ENCODE measurements at places on chromosomes 6 and 20.

DNA sequence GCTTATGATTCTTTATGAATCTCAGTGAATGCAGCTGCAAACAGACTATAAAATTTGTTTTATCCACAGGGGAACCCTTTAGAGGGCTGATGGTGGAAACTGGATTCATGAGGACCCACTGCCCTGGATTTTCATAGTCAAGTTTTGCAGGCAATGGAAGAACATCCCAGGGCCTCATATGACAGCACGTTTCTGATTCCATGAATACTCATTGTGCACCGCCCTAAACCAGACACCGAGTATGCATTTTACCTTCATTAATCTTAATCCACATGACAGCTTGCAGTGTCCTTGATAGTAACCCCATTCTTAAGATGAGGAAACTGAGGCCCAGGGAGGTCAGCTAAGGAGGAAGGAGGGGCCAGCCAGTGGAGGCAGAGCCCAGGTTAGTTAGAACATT lies 270.4 kb downstream of the PREX1 start:
- no peak for DNase-seq

GRCh38 chr6:51613558-51613957 lies 473.9 kb downstream of the PKHD1 start:
- no peak for DNase-seq

- DNase-seq, result no peak
These were observed 72.2 kb downstream of the UST start for GRCh38 chr6:148818939-148819575.

- DNase-seq, result no peak
These were observed 136.0 kb upstream of the CNR1 start for GRCh38 chr6:88301888-88302768.

GRCh38 chr20:62606551-62607201 lies 35.6 kb upstream of the SLCO4A1 start:
- no peak for DNase-seq

DNA sequence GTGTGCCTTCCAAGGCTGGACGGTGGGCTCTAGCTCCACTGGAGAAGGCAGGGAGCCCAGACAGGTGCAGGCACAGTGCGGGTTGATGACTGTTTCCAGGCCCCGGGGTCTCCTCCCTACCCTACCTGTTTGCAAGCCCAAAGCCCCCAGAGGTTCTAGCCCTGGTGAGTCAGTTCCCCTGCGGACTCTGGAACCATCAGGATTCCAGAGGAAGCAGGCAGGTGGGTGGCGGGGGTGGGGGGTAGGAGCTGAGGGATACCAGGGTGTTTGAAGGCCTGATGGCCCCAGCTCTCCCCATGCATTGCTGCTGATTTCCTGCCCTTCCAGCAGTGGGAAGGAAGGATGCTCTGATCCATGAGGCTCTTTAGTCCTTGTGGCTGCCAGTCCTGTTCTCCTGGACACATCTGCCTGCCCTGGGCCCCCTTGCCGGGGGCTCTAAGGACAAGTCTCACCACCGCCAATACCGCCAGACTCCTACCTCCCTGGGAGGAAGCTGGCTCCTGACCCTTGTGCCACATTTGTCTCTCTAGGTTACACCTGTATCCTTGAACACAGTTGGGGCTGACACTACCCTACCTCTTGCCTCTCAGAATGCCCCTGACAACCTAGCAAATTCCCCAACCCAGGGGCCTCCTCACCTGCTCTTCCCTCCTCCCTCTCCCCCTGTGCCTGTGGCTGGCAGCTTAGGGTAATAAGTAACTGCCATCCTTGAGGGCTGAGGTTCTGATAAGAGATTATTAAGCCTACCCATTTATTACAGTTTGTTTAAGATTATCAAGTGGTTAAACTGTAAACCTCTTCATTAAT lies 21.7 kb downstream of the KCNK5 start:
- DNase-seq, result no peak

- DNase-seq, result no peak
These were observed 13.5 kb upstream of the TBX18 start for GRCh38 chr6:84777888-84778287.

DNA sequence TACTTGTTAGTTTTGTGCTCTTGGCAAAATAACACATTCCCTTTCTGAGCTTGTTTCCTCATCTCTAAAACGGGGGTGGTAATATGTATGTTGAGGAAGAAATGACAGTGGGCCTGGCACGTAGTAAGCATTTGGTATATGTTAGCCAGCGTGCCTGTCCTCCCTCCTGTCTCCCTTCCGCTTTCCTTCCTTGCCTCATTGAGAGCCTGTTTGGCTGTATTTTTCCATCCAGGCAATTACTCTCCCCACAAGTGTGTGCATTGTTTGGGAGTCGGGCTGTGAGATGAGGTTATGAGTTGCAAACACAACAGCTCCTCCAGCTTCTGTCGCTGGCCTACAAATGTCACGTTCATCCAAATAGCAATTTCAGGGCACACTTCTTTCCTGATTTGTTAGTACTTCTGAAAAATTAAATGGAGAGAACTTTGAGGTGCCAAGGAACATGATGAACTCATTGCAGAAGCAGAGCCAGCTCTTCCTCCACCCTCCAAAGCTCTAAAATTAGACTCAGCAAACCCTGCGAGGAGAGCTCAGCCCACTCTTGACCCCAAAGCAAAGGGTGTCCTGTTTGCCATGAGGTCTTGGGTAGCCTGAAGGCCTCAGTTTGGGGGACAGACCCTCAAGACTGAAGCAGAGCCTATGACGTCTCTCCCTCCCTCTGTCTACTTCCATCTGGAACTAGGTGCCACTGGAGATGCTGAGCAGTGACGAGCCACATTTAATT lies 50.7 kb upstream of the TOX2 start:
- DNase-seq, result no peak

GRCh38 chr6:5995949-5996713 lies 10.6 kb downstream of the NRN1 start:
- DNase-seq, result no peak

GRCh38 chr20:37864298-37864697 lies 38.6 kb upstream of the VSTM2L start:
- no peak for DNase-seq

- no peak for DNase-seq
These were observed 17.3 kb downstream of the FARS2 start for GRCh38 chr6:5278565-5279120.

DNA sequence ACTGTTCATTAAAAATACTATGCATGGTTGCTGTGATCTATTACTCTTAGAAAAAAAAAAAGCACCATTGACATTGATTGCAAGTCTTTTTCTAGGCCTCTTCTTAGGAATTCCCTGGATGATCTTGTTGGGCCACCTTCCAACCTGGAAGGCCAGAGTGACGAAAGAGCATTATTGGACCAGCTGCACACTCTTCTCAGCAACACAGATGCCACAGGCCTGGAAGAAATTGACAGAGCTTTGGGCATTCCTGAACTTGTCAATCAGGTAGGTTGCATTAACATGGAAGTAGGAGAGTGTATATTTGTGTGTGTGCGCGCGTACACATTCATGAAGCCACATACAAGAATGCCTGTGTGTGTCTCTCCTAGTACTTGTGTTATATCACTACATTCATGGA lies 140.4 kb downstream of the NCOA3 start:
- no peak for DNase-seq

DNA sequence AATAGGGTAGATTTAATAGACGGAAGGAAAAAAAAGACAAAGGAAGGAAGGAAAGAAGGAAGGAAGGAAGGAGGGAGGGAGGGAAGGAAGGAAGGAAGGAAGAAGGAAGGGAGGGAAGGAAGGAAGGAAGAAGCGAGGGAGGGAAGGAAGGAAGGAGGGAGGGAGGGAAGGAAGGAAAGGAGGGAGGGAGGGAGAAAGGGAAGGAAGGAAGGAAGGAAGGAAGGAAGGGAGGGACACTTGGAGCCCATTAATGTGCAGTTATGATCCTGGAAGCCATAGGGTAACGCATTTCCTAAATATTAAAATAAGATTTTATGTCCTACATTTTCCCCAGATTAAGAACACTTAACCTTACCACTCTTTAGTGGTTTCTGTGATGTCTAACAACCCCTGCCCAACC lies 465.7 kb downstream of the ADGRB3 start:
- no peak for DNase-seq

DNA sequence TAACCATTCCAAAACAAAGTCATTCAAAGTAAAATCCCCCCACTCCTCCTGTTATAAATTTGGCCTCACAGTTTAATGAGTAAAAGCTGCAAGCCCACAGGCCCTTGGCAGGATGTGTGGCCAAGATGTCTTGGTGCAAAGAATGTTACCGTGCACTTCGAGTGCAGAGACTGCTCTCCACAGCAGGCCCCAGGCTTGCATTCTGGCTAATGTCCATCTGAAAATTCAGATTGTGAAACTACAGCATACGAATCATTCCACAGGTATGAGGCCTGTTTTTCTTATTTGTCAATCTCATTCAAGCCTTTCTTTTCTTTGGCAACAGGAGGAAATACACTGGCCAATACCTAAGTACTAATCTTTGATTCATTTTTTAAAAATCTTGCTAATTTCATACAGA lies 7.1 kb downstream of the RPS6KA2 start:
- no peak for DNase-seq

GRCh38 chr6:100103931-100104330 lies 109.9 kb upstream of the MCHR2 start:
- DNase-seq, result no peak

- no peak for DNase-seq
These were observed 15.0 kb upstream of the JARID2 start for GRCh38 chr6:15230827-15231226.

- DNase-seq, result no peak
These were observed 21.6 kb downstream of the MGME1 start for GRCh38 chr20:17990278-17990972.

DNA sequence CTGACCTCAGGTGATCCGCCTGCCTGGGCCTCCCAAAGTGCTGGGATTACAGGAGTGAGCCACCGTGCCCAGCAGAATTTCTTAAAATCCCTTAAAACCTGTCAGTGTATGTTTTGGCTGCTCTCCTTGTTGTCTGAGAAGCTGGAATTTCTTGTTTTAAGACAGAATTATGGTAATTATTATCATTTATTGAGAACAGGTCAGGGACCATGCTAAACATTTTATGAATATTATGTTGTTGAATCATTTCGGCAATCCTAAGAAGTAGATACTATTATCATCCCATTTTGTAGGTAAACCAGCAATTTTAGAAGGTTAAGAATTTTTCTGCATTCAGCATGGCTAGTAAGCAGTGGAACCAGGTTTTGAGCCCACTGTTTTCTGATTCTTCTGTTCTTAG lies 86.1 kb upstream of the AKIRIN2 start:
- no peak for DNase-seq

GRCh38 chr20:18778690-18779392 lies 34.7 kb upstream of the SCP2D1 start:
- DNase-seq, result no peak

GRCh38 chr6:113362301-113363047 lies 494.7 kb upstream of the MARCKS start:
- DNase-seq, result no peak

GRCh38 chr6:170596426-170596825 lies 12.0 kb upstream of the PDCD2 start:
- no peak for DNase-seq

DNA sequence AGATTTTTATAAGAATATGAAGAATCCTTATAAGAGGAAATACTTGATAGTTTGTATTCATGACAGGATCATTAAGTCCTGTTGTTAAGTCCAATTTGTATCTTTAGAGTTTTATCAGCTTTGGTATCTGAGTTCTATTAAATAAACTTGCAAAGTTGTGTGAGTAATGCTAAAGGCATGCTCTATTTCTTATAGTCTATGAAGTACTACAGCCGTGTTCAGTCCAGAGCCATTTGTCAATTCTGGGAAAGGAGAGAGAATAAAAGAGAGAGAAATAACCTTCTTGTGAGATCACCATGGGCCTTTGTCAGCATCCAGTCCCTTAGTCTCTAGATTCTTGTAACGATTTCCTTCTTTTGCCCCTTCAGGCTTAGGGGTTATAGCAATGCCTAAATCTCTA lies 181.2 kb upstream of the POU3F2 start:
- no peak for DNase-seq

DNA sequence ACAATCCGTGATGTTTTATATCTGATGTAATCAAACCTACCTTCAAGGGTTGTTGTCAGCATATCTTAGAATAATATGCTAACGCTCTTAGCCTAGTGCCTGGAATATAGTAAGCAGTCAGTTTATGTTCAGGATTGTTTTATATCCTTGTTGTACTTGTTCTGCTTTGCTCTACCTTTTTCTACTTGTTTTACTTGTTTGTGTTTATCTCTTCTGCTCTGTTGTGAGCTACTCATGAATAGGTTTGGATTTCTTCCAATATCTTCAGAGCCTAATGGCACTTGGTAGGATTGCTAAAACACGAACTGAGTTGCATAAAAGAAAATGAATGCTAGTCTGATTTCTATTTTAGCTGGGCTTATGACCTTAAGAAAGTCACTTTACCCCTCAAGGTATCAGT lies 40.1 kb downstream of the DNAH8 start:
- no peak for DNase-seq

DNA sequence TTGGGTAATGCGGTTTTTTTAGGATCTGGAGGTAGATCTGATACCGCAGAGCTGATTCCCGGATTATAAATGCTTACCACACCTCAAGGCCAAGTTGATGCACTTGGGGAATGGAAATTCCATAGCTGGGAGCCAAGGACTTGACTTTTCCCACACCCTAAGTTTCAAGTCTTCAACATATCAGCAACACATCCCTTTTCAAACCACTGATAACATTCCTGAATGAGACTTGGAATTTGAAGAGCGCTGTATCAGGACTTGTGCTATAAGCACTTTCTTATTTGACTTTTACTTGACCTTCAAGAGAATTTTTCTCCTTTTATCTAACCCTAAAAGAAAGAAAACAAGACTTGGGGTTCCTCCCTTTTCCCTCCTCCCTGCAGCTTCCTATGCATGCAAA lies 90.6 kb upstream of the NAA20 start:
- DNase-seq, result no peak

- DNase-seq, result no peak
These were observed 22.6 kb downstream of the B4GALT5 start for GRCh38 chr20:49690899-49691620.

- DNase-seq, result no peak
These were observed 92.4 kb downstream of the SCML4 start for GRCh38 chr6:107731422-107732319.

GRCh38 chr6:71035871-71036270 lies 79.0 kb upstream of the B3GAT2 start:
- DNase-seq, result no peak

DNA sequence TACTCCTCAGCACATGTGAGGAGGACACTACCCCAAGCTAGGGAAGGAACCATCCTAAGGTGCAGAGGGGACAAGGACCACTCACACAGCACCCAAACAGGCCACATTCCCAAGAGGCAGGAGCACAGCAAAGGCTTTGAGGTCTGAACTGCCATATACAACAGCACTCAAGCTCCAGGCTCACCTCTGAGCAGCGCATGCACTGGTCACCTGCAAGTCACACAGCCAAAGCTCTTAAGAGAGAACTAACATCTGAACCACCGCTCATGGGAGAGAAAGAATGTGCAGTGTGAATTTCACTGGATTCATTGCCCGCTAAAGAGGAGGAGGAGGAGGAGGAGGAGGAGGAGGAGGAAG lies 31.0 kb downstream of the NPEPL1 start:
- no peak for DNase-seq

- peak; percentile 41 for DNase-seq
These were observed 8.3 kb downstream of the KIF3B start for GRCh38 chr20:32285621-32286371.

Data from stimulated activated CD4-positive, alpha-beta T cell treated with anti-CD3 and anti-CD28 coated beads, Interleukin-2, amount 100 ng/mL, for 48 hours (primary cell).